Posterior vena cava (tissue), 2 donors: ENCODE measurements at places on chromosomes 7 and 10. TPM values are rescaled to one million over a fixed set of nuclear protein-coding genes. Genes with fewer than 3 reads are reported as not detected.

- DNase-seq, result no peak
Observed at GRCh38 chr7:27245798-27246691, 3.4 kb downstream of the EVX1 start.

Gene FFAR4
- total RNA-seq, result 0.56 TPM

Gene ANKRD7
- total RNA-seq, result 0.93 TPM

GRCh38 chr10:10774416-10774815 is 243.3 kb upstream of the CELF2 start:
- DNase-seq, result no peak

- no peak for DNase-seq
Observed at GRCh38 chr7:108581655-108582491, 12.2 kb downstream of the DNAJB9 start.

- DNase-seq, result no peak
Observed at GRCh38 chr7:16590424-16590823, 55.1 kb downstream of the ANKMY2 start.

GRCh38 chr7:105808703-105809590 is 67.5 kb downstream of the ATXN7L1 start:
- DNase-seq, result no peak

DNA sequence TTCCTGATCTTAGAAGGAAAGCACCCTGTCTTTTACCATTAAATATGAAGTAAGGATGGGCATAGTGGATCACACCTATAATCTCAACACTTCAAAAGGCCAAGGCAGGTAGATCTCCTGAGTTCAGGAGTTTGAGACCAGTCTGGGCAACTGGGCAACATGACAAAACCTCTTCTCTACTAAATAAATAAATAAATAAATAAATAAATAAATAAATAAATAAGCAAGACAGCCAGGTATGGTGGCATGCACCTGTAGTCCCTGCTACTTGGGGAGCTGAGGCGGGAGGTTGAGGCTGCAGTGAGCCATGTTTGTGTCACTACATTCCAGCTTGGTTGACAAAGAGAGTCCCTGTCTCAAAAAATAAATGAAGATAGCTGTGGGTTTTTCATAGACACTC is 313.1 kb downstream of the RPS24 start:
- no peak for DNase-seq

GRCh38 chr7:78370936-78371335 is 572.4 kb downstream of the PHTF2 start:
- no peak for DNase-seq

Gene SKIDA1
- 1.2 TPM for total RNA-seq

Gene ELFN1
- 1.2 TPM for total RNA-seq

Gene MRC1
- 71.1 TPM for total RNA-seq

- no peak for DNase-seq
Observed at GRCh38 chr10:74194545-74194944, 43.5 kb downstream of the ADK start.

DNA sequence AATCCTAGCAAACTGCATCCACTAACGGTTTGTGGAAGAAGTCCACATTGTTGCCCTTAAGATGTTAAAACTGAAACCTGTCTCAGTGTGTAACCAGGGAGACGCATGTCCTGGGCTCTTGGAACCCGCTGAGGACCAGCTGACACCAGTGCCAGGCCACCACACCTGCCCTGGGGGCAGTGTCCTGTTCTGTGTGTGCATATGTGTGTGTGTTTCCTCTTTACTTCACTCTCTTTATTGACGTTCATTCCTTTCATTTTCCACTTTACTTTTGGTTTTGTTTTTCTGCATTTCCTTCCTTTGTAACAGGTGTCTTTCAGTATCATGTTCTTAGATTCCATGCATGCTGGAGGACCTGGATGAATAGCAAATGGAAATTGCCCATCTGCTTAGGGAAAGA is 83.8 kb downstream of the TEX36 start:
- DNase-seq, result no peak

- no peak for DNase-seq
Observed at GRCh38 chr7:133510326-133511055, 257.6 kb downstream of the EXOC4 start.

DNA sequence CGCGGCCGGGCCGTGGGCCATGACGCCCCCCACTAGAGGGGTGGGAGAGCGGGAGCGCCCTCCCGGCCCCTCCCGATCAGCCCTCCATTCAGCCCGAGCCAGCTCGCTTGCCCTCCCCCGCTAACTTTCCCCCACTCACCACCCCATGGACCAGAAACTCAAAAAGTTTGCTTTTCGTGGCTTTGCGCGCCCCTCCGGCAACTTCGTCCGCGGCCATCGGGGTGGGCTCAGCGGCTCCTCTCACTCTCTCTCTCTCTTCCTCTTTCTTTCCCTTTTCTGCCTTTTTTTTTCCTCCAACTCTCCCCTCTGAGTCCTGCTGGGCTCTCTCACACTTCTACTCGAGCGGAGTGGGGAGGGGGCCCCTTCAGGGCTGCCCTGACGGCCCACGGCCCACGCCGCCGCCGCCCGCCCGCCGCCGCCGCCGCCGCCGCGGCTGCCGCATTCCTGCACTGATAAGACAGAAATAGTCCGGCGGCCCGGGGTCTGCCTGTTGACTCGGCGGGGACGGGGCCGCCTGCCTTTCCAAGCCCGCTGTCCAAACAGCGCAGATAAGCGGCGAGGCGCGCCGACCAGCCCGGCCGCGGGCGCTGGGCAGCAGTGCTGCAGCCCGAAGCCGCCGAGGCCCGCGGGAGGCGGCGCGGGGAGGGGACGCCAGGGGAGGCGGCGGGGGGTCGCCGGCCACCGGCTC is at the start of gene SMARCD3:
Gene SMARCD3 (minus strand): TSS at position 349 of the 688 bp plus-strand sequence. CDS start 132 bp downstream, at position 217.
- DNase-seq, result no peak

Gene PAX4
- not detected for total RNA-seq

DNA sequence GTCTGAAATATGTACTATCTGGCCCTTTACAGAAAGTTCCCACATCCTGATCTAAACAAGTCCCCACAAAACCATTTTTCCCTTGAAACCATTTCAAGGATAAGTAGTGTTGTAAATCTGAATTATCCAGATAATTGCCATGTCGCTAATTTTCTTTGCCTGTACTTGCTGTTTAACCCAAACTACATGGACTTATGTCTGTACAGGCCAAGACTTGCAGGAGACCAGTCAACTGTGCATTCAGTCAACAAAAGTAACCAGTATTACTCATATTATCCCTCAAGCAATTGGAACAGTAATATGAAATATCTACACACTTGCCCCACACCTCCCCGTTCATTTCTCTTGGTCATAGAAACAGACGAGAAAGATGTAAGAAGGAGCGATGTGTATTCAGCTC is 347.8 kb upstream of the NFE2L3 start:
- no peak for DNase-seq

GRCh38 chr10:65754112-65754511 is 1171.7 kb upstream of the LRRTM3 start:
- DNase-seq, result no peak

GRCh38 chr10:122348512-122348911 is 26.0 kb upstream of the PLEKHA1 start:
- DNase-seq, result peak; percentile 20

DNA sequence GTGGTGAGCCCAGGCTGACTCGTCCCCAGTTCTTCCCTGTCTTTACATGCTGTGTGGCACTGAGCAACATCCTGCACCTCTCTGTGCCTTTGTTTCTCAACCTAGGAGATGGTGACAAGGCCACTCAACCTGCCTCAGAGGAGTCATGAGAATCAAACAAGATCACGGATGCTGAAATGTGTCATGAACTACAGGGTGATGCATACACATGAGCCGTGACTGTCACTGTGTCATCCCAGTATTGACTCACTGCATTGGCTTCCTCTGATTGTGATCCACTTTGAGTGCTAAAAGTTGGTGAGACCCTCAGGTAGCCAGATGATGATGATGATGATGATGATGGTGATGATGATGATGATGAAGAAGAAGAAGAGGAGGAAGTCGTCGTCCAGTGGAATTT is 11.5 kb downstream of the C10orf71 start:
- DNase-seq, result no peak

GRCh38 chr10:127046975-127047877 is 142.0 kb downstream of the DOCK1 start:
- no peak for DNase-seq

- DNase-seq, result no peak
Observed at GRCh38 chr7:103065667-103066066, 8.9 kb downstream of the FBXL13 start.

- DNase-seq, result no peak
Observed at GRCh38 chr7:152925412-152926147, 166.0 kb downstream of the ACTR3B start.

Gene KLF14
- total RNA-seq, result 0.10 TPM

GRCh38 chr7:155918720-155919390 is 106.6 kb upstream of the SHH start:
- peak; percentile 86 for DNase-seq

DNA sequence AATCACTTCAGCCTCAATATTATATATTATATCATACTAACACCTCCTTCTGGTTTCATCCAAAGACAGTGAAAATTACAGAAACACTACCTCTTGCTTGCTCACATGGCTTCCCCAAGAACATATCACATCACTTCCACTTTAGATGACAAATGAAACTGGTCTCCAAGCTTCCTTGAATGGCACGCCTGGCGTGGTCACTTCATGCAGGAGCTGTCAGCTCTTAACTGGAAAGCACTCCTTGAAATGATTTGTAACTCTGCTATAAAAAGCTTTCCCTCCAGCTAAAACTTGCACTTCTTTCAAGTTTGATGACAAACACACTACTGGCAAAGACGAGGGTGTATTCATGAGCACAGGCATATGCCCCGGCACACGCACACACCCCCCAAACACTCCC is 84.1 kb upstream of the INHBA start:
- DNase-seq, result no peak

DNA sequence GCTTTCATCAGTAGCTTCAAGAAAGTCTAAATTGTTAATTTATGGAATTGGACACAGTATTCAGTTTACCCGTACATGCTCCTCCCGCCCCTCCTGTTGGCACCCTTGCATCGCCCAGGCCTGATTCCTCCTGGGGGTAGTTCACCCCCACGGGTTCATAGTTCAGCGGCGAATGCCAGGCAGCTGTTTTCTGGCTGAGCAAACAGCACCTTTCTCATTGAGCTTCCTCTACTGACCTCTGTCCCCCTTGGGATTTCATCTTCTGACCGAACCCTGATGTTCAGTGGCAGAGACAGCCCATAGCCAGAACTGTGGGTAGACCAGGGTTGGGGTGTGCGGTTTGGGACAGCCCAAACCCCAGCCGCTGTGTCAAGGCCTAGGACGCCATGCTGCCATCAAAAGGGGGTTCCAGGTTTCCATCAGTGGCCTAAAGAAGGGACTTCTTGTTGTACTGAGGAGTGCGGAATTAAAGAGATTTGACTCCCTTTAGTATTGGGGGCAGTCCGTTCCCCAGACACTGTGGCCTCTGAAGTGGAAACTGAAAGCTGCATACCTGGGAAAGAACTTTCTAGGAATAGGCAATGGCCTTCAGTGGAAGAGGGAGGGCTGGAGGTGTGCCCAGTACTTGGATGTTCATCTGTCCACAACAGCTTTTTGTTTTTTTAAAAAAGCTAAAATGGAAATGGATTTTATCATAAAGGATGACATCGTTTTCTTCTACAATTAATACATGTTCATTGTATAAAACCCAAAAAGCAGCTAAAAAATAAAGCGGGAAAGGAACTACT is 19.0 kb downstream of the MDH2 start:
- peak; percentile 35 for DNase-seq

DNA sequence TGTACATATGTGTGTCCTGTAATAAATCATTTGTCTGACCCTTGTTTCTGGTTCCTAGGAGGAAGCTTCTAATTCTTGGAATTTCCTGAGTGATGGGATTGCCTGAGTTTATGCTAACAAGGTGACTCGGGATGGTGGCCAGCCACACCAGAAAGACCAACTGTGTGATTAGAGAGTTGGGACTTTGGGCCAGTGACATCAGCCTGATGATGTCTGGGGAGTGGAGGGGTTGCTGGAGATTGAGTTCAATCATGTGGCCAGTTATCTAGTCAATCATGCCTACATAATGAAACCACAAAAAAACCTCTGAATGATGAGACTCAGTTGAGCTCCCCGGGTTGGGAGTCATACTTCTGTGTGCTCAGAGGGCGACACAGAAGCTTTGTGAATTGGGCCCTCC is 23.5 kb upstream of the CARD11 start:
- no peak for DNase-seq

GRCh38 chr7:104530251-104530650 is 201.8 kb downstream of the LHFPL3 start:
- no peak for DNase-seq

DNA sequence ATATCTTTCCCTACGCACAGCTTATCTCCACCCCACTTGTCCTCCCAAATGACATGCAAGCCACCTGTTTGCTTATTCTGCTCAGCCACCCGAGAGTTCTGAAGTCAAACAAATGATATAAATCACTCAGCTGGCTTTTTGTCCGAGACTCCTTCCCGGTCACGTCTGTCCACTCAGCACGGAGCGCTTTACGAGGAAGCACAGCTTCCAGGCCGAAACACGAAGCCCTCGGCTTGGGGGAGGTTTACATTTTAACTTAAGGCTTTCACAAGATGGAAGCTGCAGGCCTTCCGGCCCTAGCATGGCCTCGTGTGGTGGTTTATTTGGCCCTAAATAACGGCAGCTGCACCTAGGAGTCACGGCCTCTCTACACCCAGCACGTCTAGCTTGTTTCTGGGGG is 60.1 kb upstream of the GNA12 start:
- DNase-seq, result no peak

DNA sequence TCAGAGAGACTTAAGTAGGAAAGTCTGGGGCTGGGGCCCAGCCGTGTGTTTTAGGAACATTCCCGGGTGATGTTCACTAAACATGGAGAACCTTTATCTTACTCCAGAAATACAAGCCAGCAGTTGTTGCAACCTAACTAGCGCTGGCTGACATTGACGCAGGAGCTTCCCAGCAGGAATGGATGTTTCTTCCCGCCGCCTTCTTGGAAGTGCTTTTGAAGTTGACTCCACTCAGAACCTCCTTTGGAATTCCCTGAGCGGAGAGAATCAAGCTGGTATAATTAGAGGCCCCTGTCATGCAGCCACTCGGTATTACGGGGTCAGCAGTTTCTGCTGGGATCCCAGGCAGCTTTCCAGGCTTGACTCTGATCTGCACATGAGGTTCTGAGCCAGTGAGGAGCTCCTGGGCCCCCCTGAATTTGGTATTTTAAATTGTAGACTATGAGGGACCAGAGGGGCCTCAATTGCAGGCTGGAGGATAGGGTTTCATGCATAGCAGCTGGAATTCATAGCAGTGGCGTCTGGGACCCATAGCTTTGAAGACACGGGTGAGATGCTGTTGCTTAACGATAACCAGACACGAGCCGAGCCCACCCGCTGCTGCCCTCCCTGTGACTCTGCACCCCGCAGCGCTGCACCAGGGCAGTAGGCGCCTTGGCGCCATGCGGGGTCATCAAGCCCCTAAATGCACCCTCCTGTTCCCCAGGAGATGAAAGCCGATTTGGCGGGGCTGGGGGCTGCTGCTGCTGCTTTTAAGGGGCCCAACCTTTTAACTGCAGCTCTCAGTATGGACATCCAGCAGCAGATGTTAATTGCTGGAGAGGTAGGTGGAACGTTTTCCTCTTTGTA is 61.8 kb downstream of the EEPD1 start:
- DNase-seq, result no peak

Gene WDFY4
- 6.8 TPM for total RNA-seq
